T-helper 1 cell (primary cell): ENCODE measurements at places on chromosomes 5 and 9.

DNA sequence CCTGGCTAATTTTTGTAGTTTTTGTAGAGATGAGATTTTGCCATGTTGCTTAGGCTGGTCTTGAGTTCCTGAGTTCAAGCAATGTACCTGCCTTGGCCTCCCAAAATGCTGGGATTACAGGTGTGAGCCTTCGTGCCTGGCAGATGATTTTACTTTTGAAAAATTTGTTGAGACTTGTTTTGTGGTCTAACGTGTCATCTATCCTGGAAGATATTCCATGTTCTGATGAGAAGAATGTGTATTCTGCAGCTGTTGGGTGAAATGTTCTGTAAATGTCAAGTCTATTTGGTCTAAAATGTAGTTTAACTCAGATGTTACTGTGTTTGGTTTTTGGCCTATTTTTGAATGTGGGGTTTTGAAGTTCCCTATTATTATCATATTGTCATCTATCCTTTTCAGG, 145.6 kb downstream of the XRCC4 start:
- no peak for DNase-seq

GRCh38 chr9:89609426-89610006, 4.7 kb downstream of the GADD45G start:
- DNase-seq, result no peak

GRCh38 chr9:109317979-109318741, 2.7 kb downstream of the EPB41L4B start:
- DNase-seq, result no peak

- no peak for DNase-seq
These were observed 23.1 kb downstream of the POLR1E start for GRCh38 chr9:37508834-37509206.

DNA sequence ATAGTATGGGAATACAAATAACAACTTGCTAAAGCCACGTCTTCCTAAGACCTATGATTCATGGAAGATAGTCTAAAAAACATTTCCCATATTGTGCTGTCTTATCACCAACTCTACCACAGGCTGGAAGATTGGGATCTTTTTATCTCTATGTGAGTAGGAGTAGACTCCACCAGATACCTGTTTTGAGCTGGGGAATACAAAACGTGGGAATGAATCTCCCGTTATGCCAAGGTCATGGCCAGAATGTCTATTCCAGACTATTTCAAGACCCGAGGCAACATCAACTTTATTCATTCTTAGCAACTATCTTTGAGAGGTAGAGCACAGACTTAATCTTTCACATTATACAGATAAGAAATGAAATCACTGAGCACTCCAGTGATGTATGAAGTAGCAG, 2350.9 kb upstream of the WWC1 start:
- DNase-seq, result no peak

- DNase-seq, result no peak
These were observed 1.9 kb downstream of the AP3S1 start for GRCh38 chr5:115843444-115844130.

- DNase-seq, result no peak
These were observed 11.9 kb upstream of the SMC2 start for GRCh38 chr9:104082168-104082567.

GRCh38 chr9:32776201-32776600, 7.1 kb upstream of the TMEM215 start:
- DNase-seq, result no peak

DNA sequence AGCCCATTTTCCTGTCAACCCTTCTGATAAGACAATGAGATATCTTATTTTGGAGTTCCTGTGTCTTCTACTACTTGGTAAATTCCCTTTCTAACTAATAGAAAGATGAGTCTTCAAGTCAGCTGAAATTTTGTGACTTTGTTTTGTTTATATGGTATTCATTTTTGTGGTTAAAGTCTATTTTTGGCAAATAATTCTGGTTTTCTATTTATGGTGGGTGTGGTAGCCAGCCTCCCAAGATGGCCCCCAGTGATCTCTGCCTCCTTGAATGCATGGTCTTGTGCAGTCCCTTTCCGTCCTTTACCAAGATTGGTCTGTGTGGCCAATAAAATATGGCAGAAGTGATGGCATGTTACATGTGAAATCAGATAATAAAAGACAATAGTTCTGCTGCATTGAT, 91.5 kb downstream of the NR3C1 start:
- DNase-seq, result no peak

- DNase-seq, result no peak
These were observed 147.5 kb downstream of the GNAQ start for GRCh38 chr9:77883846-77884771.

DNA sequence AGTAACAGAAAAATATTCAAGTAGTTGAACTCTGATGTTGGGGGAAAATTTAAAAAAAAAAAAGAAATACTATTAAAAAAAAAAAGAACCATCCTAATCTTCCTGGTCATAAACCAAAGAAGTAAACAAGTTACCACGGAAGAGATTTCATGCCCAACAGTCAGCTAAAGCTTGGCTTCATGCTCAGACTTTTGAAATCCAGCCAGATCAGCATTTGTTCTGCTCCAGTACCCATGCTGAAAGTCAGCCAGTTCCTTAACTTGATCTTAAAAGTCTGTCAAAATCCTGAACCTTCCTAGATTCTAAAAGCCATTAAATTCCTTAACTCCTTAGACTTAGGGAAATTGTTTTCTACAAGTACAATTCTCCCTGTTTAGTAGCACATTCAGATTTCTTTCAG, 908.7 kb upstream of the CDH9 start:
- no peak for DNase-seq

DNA sequence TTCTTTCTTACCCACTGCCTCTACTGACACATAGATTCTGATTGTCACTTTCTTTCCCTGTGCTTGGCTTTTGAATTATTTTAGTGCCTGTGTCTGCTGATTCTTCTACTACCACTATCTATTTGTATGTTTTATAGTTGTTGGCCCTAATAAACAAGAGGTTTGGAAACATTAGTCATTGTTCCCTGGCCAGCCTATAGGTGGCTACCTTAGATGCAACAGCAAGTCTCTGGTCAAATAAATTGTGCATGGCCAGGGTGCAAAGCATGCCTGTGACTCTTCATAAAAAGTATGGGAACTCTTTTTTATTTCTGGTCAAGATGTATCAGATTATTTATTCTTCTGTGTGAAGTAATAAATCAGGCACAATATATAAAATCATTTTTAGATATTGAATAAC, 124.4 kb downstream of the PLK2 start:
- no peak for DNase-seq

DNA sequence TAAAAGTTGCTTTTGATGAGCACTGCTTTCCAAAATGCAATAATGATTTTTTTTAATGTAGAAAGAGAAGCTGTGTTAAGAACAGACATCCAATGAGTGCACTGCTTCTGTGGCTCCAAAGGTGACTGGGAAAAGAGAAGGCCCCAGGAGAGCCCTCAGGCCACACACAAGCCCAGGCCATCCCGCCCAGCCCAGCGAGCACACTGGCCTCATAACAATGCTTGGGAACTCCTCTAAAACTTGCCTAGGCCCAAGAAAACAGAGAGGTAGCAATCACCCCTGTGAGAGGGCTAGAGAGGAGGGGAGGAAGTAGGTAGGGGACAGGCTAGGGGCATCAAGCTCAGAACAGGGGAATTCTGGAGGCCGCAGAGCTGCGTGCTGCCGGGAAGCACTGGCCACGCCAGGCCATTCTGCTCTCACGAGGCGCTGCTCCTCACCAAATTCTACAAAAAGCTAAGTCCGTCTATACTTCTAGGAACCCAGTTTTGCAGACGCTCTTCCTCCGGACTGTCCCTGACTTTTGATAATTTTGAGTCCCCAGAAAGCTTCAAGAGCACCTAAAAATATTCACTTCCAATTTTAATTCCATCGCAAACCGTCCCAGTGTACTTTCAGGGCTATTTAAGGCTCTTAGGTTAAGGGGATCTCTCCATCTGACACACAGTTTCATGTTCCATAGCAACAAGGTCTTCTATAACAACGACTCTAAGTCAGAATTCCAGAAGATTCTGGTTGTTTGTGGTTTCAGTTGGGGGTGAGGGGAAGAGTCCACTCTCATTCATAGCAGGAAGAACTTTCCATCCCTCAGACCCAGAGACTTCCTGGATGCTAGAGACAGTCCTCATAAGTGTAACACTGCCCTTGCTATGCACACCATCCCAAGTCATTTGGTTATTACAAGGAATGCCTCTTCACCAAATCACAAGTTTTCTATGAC, 51.0 kb downstream of the HABP4 start:
- DNase-seq, result no peak

GRCh38 chr9:38047301-38048251, 21.5 kb downstream of the SHB start:
- DNase-seq, result no peak

GRCh38 chr9:16207161-16207560, 654.3 kb downstream of the CCDC171 start:
- no peak for DNase-seq

- no peak for DNase-seq
These were observed 29.2 kb downstream of the RUSC2 start for GRCh38 chr9:35518981-35519679.

DNA sequence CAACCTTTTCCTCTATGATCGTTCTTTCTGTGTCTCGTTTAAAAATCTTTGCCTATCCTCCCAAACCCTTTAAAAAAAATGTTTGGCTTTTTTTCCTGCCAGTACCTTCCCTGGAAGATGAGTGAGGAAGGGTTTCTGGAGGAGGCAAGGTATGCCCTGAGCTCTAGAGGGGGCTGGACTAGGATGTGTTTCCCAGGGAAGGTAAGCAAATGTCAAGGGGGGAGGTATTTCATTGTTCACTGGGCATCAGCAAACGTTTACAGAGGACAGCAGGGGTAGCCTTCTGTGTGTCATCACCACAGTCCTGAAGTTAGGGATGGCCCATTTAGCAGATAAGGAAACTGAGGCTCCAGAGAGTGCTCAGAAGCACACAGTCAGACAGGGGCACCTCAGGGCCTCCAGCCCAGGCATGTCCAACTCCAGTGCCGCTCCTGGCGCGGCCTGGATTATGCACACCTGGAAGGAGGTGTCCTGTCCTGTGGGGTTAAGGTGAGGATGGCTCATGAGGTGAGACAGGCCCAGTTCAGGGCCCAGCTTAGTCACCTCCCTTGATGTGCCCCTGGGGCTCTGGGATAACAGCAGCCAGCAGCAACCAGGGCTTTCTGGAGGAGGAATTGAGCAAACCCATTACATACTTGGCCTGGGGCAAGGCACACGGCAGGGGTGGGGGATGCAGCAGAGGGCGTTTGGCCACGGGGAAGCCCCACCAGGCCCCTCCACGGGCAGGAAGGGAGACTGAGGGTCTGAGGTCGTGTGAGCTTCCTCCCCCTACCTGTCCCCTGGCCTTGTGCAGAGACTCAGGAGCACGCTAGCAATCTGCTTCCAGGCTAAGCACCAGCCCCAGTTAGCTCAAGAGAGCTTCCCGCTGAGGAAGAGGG, 100.3 kb upstream of the LMX1B start:
- DNase-seq, result no peak

DNA sequence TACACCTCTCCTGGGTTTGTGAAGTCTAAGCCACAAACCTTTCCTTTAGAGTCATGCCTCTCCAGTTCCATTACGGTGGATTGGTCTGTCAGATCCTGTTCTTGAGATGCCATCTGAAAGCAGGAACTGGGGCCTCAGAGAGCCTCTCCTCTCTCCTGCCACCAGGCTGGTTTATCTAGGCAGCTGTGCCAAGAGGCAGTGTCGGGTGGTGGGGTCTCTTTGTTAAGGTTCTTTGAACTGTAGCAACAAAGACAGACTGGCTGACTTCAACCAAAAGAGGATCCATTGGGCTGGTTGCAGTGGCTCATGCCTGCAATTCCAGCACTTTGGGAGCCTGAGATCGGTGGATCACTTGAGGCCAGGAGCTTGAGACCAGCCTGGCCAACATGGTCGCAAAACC, 66.0 kb upstream of the ANGPTL2 start:
- DNase-seq, result no peak

GRCh38 chr5:107153283-107153682, 517.5 kb downstream of the EFNA5 start:
- no peak for DNase-seq

- DNase-seq, result no peak
These were observed 65.1 kb upstream of the ZNF366 start for GRCh38 chr5:72572236-72572765.

DNA sequence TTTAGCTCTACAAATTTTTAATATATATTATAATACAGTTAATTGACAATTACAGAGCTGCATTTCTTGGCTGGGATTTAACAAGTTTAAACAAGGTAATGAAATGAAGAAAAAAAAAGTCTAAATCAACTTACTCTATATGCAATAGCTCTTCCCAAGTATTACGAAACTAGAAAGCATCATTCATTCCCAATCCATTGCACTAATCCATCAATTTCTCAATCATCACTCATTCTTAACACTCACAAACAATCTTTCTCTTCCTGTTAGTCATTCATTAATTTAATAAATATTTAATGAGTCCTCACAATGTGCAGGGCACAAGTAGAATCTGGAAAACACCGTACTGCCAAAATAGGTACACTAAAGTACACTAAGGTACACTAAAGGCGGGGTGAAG, 42.9 kb upstream of the APBA1 start:
- DNase-seq, result no peak

DNA sequence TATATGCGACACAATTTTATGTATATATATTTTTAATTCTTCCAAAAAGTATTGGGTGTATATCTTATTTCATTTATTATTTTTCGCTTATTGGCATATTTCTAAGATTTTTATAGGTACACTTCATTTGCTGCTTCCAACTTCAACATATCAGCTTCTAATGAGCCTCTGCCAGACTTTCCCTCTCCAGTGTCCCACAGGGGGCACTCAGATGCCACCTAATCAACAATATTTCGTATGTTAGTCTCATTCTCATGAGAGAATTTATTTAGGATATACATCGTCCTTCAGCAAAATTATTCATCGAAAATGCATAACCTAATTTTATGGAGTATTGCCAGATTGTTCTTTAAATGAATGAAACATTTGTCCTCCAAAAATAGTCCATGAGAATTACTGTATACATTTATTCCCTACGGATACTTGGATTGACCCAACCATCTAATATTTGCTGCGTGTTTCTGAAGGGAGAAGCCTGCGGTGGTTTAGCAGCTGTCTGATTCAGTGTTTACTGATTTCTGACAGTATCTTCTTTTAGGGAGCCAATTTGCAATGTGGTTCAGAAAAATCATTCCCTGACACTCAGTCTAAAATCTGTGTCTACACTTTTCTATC, 100.6 kb upstream of the SELENOP start:
- DNase-seq, result no peak

- no peak for DNase-seq
These were observed 39.6 kb upstream of the SLC6A19 start for GRCh38 chr5:1161833-1162229.

DNA sequence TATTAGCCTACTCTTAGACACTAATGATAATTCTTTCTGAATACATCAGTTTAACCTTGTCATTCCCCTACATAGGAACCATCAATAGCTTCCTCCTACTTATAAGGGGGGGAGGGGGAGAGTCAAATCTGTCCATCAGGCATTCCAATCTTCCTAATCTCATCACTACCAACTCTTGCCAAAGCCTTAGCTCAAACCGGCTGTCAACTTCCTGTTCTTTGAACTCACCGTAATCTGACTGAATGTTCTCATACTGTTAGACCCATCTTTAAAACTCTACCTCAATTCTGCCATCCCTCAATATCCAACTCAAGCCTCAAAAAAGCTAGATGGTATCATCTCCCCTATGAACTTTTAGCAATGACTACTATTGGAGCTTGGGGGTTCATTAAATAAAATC, 41.9 kb upstream of the RNF38 start:
- no peak for DNase-seq

- DNase-seq, result no peak
These were observed 1.9 kb downstream of the OCLN start for GRCh38 chr5:69494452-69494851.

GRCh38 chr5:74285675-74286280, 354.8 kb downstream of the ENC1 start:
- no peak for DNase-seq

- no peak for DNase-seq
These were observed 61.3 kb downstream of the IARS1 start for GRCh38 chr9:92232190-92232589.
